ENCODE measurements at places on chromosomes 5 and 9.

- DNase-seq: no peak
Measured at GRCh38 chr5:624951-625230, 12.8 kb downstream of the CEP72 start.

GRCh38 chr5:31355337-31355736 lies 161.9 kb downstream of the CDH6 start:
- DNase-seq: no peak

GRCh38 chr5:67364381-67364970 lies 167.9 kb upstream of the CD180 start:
- DNase-seq: no peak

GRCh38 chr9:35044071-35044470 lies 28.4 kb downstream of the VCP start:
- DNase-seq: no peak

GRCh38 chr5:124285733-124286132 lies 460.7 kb downstream of the ZNF608 start:
- no peak for DNase-seq

DNA sequence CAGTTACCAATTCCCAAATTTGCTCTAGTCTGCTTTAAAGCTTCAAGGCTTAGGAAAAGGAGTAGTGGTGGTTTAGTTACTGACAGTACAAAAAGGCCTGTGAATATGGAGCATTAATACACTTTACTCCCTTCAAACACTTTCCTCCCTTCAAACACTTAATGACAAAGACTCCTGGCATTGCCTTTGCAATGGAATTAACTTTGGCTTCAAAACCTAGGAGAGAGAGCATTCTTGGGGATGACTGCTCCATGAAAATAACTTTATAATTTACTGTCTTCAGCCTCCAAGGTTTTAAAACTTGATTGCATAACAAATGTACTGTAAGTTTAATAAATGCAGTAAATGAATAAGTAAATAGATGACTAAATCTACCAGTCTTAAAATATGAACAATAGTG lies 185.6 kb downstream of the TRPM3 start:
- DNase-seq: no peak

DNA sequence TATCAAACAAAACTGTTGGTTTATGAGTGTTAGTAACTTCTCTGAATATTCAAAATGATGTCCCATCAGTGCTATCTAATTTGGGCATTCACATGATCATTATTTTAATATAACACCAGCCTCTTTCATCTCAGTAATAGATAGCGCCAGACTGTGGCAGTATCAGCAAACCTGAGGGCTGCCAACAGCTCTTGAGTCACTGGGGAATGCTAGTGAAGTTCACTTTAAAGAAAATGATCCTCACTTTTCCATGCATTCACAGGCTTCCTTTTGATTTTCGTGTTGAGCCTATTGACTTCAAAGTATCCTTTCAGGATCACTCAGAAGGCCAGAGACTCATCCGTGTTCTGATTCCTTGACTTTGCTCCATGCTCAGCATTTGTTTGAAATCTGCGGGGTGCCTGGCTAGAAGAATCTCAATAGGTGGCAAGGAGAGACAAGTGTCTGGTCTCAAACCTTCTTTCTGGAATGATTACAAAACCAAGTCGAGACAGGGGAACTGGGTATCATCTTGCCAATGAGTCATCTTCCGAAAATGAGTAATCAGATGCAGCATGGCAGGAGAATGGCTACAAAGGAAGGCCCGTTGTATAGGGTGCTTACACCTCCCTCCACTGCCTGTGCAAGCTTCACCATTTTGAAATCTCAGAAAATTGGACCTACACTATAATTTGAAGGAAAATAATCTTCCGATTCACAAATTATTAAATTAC lies 509.1 kb downstream of the RASEF start:
- no peak for DNase-seq

GRCh38 chr9:82923092-82923911 lies 139.6 kb downstream of the RASEF start:
- DNase-seq: no peak

DNA sequence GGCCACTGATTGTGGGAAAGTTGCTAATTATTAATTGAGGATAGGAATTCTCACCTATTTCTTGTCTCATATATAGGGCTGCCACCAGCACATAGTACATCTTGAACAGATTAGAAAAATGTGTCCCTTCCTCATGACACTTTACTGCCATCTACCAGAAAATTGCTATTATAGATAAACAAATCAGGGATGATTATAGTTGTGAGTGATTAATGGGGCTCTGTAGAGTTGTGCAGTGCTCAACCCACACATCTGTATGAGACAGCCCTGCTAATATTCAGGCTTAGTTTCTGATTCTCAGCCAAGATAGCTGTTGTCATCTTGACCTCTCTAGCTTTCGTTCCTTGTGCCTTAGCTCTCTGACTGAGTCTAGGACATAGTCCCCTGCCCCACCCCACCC lies 373.3 kb downstream of the TLE4 start:
- DNase-seq: no peak

GRCh38 chr5:122420537-122421236 lies 108.7 kb downstream of the SNCAIP start:
- DNase-seq: no peak

GRCh38 chr5:134503937-134504437 lies 21.5 kb upstream of the JADE2 start:
- DNase-seq: no peak

GRCh38 chr5:59260973-59261372 lies 632.6 kb downstream of the PDE4D start:
- DNase-seq: no peak

- no peak for DNase-seq
Measured at GRCh38 chr9:68896486-68896885, 117.4 kb downstream of the PRKACG start.

DNA sequence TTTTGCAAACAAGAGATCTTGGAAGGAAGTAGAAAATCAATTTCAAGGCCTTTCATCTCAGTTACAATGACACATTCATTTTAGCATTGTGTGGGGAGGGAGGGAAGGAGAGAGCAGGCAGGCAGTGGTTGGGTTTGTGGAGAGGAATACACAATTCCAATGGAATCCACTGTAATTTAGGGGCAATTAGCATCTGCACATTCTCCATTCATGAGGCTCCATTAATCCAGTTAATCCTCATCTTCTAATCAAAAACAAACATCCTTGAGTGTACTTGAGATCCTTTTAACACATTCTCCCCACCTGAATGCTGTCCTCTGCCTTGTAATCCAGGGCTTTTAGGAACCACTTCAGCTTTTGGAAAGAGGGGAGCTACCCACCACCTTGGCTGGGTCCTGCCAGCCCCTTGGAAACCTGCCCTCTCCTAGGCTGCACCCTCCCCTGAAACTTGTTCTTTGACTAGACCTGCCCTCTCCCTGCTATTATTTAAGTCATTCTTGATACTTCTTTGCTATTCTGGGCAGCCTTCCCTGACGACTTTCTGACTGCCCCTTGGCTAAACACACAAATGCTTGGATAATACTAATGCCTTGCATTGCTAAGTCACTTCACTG lies 271.2 kb downstream of the SLIT3 start:
- DNase-seq: no peak

DNA sequence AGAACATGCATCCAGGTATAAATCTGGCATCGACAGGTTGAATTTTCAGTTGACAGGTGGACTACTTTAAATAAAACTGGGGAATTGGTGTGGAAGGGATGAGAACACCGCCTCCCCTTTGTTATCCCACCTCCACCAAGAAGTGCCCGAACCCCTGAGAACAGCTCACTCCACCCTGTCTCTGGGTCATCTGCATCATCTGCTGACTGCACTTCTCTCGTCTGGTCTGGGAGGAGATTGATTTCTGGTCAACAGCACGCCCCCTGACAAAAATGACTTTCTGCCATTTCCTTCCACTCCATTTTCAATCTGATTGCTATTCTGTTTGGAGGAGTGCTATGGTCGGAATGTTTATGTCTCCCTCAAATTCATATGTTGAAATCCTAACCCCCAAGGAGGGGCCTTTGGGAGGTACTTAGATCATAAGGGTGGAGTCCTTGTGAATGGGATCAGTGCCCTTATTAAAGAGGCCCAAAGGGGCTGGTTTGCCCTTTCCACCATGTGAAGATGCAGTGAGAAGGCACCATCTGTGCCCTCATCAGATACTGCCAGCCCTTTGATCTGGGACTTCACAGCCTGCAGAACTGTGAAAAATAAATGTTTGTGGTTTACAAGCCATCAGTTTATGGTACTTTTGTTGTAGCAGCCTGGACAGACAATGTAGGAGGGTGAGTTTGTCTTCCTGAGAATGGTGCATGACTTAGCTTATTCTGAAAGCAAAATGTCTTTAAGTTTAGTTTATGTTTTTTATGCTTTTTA lies 145.7 kb downstream of the EGFLAM start:
- no peak for DNase-seq

GRCh38 chr9:71218774-71219173 lies 97.4 kb upstream of the TRPM3 start:
- no peak for DNase-seq

- no peak for DNase-seq
Measured at GRCh38 chr5:81426359-81427030, 32.6 kb upstream of the ACOT12 start.

DNA sequence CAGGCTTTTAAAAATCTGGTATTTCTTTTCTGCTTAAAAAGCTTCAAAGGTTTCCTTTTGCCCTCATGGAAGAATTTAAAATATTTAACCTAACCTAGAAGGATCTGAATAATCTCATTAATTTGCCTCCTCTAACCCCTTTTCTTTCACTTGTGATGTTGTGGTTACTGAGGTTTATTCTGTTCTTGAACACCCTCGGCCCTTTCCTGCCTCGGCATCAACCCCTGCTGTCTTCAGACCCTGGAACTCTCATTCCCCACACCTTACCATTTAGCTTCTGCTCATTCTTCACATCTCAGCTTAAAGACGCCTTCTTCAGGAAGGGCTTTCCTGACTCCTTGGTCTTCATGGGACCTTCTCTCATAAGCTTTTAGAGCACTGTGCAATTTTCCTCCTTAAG lies 131.4 kb upstream of the MAN2A1 start:
- no peak for DNase-seq

GRCh38 chr9:134570711-134571325 lies 70.8 kb upstream of the COL5A1 start:
- no peak for DNase-seq

GRCh38 chr5:133050521-133050920 lies 1.3 kb upstream of the HSPA4 start:
- no peak for DNase-seq

- no peak for DNase-seq
Measured at GRCh38 chr5:145701404-145701803, 133.7 kb downstream of the PRELID2 start.

GRCh38 chr5:72009280-72009679 lies 98.0 kb upstream of the MAP1B start:
- DNase-seq: no peak
